Tongue (tissue), 3 donors: ENCODE measurements at places on chromosomes 1 and 21. TPM values are rescaled to one million over a fixed set of nuclear protein-coding genes. Genes with fewer than 3 reads are reported as not detected.

- DNase-seq: no peak
Measured at GRCh38 chr1:62358665-62359373, 39.6 kb upstream of the KANK4 start.

- no peak for DNase-seq
Measured at GRCh38 chr21:35050348-35051286, 1.5 kb upstream of the RUNX1 start.

DNA sequence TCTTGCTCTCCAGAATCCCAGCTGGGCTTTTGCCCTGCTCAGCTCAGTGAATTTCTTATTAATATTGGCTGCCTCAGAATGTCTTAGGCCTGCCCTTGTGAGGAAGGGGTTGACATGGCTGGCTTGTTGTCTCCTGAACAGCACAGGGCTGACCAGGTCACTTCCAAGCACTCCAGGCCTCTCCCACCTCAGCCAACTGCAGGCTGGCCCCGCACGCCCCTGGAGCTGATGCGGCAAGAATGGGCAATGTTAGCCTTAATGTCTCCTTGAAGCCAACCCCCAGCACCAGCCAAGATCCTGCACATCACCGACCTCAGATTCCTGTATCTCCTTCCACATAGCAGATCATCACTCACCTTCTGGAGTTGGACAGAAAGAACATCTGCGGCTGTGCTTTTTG lies 598.6 kb downstream of the AJAP1 start:
- DNase-seq: no peak

GRCh38 chr1:117618450-117619122 lies 12.7 kb downstream of the TENT5C start:
- DNase-seq: no peak

DNA sequence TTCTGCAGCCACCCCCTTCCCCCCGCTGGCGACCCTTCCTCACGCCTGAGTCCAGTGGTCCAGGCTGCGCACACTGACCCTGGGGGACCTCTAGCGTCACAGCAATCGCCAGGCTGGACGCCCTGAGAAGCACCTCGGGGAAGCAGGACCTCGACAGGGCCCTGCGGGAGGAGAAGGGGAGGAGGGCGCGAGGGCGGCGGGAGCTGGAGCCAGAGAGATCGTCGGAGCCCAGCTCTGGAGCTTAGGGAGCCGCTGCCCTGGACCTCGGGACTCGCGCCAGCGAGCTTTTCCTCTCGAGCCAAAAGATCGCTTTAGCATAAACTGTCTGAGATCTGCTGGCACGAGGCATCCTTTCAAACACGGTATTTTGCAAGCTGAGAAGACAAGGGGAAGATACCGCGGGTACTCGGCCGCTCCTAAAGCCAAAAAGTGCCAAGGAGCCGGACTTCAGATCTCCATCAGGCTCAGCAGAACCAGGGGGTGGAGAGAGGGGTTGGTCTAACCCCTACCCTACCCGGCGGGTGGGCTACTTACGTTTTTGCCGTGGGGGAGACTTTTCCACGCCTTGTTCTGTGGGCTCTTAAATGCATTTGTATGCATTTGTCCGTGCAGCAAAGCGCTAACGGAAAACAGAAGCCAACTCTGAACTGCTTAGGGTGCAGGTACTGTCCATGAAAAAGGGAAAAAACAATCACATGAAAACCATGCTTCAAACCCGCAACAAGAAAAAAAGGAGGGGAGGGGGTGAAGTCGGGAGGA lies 586 bp downstream of the COL24A1 start:
- DNase-seq: peak; percentile 66

DNA sequence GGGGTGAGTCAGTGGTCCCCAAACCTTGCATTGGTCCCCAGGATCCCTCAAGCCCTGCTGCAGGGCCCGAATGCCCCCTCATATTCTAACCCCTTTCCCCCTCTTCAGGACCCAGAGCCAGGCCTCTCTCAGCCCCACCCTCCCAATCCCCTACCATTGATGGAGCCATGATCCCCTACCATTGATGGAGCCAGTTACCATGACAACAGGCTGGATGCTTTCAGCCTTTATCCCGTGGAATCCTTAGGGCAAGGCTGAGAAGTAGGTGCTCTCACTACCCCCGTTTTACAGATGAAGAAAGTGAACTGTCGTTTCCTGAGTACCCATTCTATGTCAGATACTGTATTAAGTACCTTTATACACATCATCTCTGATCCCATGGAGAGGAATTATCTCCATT lies 70.8 kb downstream of the EPHB2 start:
- no peak for DNase-seq

GRCh38 chr1:245276445-245276844 lies 121.7 kb downstream of the KIF26B start:
- DNase-seq: no peak

- no peak for DNase-seq
Measured at GRCh38 chr1:78825561-78825960, 175.9 kb downstream of the IFI44 start.

DNA sequence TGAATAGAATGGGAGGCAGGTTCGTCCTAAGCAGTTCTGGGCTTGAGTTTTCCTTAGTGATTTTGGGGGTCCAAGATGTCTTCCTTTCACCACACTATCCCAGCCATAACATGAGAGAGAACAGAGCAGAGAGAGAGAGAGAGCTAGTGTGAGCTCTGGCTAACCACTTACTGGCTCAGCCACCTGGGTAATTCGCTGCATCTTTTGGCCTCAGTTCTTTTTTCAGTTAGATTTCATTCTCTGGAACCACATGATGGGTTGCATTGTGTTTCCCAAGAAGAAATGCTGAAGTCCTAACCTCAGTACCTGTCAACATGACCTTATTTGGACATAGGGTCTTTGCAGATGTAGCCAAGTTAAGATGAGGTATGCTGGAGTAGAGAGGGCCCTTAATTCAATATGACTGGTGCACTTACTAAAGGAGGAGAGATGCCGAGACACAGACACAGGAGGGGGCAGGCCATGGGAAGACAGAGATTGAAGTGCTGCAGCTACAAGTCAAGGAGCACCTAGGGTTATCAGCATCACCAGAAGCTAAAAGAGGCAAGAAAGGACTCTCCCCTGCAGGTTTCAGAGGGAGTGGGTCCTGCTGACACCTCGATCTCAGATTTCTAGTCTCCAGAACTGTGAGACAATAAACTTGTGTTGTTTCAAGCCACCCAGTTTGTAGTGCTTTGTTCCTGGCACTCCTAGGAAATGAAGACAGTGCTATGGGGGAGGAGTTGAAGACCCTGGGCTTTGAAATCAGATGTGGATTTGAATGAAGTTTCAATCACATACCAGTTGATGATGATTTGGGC lies 26.2 kb upstream of the TARBP1 start:
- no peak for DNase-seq

GRCh38 chr1:234911787-234912186 lies 216.8 kb downstream of the TOMM20 start:
- no peak for DNase-seq

GRCh38 chr1:19773485-19773884 lies 26.2 kb downstream of the TMCO4 start:
- no peak for DNase-seq

- DNase-seq: no peak
Measured at GRCh38 chr1:33357099-33357498, 36.2 kb upstream of the A3GALT2 start.

- DNase-seq: no peak
Measured at GRCh38 chr1:36400825-36401601, 3.3 kb upstream of the LSM10 start.

- DNase-seq: no peak
Measured at GRCh38 chr1:190289897-190290296, 187.8 kb downstream of the BRINP3 start.

GRCh38 chr1:66436378-66437135 lies 97.4 kb upstream of the SGIP1 start:
- no peak for DNase-seq

DNA sequence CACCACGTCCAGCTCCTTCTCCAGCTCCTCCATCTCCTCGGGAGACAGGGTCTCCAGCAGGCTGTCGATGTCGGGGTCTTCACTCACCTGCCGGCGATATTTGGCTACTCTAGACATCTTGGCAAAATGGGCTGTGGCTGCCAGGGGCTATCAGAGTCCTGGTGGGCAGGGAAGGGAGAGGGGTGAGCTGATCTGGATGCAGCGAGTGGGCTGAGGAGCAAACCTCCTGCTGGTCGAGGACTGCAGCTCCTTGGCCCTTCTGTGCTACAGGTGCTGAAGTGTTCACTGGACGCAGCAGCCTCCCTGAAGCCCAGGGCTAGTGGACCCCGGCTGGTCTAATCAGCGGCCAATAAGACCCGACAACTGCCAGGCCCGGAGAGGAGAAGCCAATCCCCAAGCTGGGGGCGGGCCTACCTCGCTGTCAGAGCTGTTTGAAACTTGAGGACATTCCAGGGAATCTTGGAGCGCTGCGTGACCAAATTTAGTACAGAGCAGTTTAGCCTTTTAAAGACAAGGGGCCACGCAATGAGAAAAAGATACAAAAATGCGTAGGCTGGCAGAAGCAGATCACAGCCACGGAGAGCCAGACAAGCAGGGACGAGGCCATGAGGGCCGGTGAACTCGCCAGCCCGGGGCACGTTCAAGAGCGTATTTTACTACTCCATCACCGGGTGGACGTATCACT lies at the start of gene LMOD1:
LMOD1 (minus strand) TSS at position 325 of the 685 bp plus-strand sequence; CDS start at position 117, 208 bp downstream.
- peak; percentile 88 for DNase-seq

DNA sequence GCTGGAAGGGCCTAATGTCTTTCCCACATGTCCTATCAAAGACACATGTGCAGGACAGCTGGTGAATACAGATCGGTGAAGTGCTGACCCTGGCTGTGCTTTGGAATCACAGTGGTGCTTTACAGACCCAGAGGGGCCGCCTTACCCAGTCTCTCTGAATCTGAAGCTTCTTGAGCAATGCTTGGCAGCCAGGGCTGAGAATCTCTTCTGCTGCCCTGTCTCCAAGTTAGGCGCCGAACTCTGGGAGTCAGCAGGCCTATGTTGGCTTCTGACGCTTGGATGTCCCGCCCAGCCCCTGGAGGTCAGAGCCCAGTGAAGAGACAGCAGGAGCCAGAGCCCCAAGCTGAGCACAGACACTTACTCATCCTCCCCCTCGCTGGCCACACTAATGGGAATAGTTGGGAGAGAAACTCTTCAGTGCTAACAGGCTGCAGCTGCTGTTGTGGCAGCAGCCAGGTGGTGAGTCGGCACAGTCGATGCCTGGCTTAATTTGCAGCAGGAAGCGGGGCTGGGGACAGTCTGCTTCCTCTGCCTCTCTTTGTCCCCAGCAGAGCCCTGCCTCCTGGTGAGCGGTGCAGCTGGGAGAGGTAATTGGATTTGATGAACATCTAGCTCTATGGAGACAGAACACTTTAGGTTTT lies 68.1 kb downstream of the URB2 start:
- peak; percentile 93 for DNase-seq

GRCh38 chr1:201309416-201309815 lies 26.1 kb downstream of the PKP1 start:
- DNase-seq: peak; percentile 86

GRCh38 chr21:37623183-37623582 lies 256.6 kb downstream of the DYRK1A start:
- no peak for DNase-seq

GRCh38 chr1:233393926-233394680 lies 66.6 kb downstream of the MAP3K21 start:
- DNase-seq: no peak

Gene SMYD2
- 29.3 TPM for total RNA-seq

Gene OR2L2
- not detected for total RNA-seq

Gene SMYD3
- 23.5 TPM for total RNA-seq

Gene PADI4
- total RNA-seq: 1.8 TPM

Gene DCST1
- total RNA-seq: not detected

Gene CLDN19
- total RNA-seq: 2.8 TPM

Gene CDCA8
- 5.9 TPM for total RNA-seq

Gene ARHGAP30
- total RNA-seq: 3.0 TPM

Gene PLXNA2
- total RNA-seq: 42.5 TPM

Gene APCS
- total RNA-seq: not detected

Gene FBXO28
- 31.0 TPM for total RNA-seq

Gene RIMS3
- 1.7 TPM for total RNA-seq
